ENCODE measurements at places on chromosomes 6 and 20. TPM values are rescaled to one million over a fixed set of nuclear protein-coding genes. Genes with fewer than 3 reads are reported as not detected.

GRCh38 chr20:3094848-3095629, 10.5 kb upstream of the AVP start:
- DNase-seq, result no peak

DNA sequence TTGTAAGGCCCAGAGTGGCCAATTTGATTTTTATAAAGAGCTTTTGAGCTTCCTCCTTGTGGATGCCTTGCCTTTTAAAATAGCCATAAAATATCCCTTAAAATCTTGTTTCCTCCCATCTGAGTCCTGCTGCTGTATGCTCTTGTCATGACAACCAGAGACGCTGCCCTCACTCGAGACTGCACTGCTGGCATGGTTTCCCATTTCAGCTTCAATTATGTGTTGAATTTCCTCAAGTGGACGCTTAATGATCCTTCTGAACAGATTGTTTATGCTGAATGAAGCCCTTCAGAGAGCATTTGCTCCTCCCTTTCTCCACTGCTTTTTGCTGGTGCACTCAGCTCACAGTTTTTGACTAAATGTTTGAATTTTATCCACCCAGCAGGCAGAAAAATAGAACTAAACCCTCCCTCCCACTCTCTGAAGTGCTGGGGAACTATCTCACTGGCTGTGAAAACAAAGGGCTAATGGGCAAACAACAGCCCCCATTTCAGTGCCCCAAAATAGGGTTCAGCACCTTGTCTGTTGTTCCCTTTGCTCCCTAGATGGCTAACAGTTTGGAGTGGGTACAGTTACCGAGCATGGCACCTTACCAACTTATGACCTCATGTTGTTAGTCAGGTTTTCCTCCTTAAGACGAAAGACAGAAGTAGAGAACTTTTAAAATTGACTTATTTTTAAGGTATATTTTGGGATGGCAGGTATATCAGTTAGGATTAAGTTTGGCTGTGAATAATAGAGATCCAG, 45.5 kb upstream of the RNF8 start:
- peak; percentile 67 for DNase-seq

Gene NKAIN2
- not detected for total RNA-seq

GRCh38 chr6:36852481-36853147, 13.4 kb upstream of the CPNE5 start:
- DNase-seq, result peak; percentile 94

DNA sequence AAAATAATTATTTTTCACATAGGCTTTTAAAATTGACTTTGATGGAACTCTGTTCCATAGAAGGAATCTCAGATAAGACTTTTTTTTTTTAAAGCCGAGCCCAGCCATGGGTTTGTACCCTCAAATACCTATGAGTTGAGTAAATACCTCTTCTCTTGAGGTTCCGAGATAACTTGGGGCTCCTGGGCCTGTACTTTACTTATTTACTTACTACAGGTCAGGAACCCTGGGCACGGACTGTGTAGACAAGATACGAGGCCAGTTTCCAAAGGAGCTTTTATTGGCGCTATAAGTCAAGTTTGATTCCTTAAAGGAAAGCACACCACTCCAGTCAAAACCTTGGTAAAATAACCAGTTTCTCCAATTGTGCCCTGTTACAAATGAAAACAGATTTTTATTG, 7.5 kb downstream of the AFG1L start:
- no peak for DNase-seq

Gene PRDM13
- not detected for total RNA-seq

- DNase-seq, result no peak
Measured at GRCh38 chr6:44487586-44487985, 100.1 kb downstream of the CDC5L start.

Gene KIFC1
- 130 TPM for total RNA-seq

- DNase-seq, result no peak
Measured at GRCh38 chr20:64025826-64026412, 10.1 kb upstream of the C20orf204 start.

- DNase-seq, result peak; percentile 98
Measured at GRCh38 chr6:14354919-14355572, 237.5 kb downstream of the CD83 start.

DNA sequence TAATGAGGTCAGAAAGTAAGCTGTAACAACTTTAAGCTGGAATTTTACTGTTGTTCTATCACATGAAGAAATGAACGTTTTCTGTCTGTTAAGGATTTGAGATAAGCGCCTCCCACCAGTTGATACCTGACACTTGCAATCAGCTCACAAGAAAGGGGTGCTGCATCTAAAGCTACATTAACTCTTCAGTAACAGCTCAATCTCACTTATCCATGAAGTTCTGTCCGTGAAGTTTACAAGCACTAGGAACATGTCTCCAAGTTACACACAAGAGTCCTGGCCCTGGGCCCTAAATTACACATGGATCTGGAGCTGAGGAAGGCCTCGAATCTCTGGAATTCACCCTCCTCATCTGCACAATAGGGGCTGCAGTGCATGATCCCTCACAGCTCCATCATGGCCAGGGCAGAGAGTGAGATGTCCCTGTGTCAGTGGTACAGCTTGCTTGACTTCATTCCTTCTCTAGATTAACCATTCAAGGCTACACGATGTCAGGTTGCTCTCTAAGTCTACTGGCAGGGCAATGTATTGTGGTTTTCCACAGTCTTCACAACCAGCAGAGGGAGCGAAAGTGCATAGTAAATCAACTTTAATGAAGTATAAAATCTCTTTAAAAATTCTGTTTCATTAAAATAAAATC, 182.4 kb upstream of the MCHR2 start:
- DNase-seq, result peak; percentile 86

DNA sequence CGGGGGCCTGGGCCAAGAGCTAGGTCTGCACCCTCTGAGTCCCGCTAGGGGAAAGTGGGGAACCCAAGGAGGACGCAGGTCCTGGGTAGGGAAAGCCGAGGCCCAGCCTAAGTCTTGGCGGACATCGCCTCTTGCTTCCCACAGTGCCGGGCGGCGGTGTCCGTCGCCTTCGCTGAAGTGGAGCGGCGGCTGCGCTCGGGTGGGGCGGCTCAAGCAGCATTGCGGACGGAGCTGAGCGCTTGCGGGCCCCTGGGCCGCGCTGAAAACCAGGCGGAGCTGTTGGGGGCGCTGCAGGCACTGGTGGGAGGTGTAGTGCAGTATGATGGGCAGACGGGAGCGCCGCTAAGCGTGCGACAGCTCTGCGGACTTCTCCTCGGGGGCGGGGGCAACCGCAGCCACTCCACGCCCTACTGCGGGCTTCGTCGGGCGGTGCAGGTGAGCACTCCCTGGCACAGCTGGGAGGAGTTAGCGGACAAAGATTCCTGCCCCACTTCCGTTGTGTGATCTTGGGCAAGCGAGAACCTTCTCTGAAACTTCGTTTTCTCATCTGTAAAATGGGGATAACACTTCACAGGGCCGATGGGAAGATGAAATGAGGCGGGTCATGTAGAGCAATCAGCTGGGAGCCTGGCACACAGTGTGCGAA, 4.2 kb downstream of the PRSS16 start:
- peak; percentile 86 for DNase-seq

DNA sequence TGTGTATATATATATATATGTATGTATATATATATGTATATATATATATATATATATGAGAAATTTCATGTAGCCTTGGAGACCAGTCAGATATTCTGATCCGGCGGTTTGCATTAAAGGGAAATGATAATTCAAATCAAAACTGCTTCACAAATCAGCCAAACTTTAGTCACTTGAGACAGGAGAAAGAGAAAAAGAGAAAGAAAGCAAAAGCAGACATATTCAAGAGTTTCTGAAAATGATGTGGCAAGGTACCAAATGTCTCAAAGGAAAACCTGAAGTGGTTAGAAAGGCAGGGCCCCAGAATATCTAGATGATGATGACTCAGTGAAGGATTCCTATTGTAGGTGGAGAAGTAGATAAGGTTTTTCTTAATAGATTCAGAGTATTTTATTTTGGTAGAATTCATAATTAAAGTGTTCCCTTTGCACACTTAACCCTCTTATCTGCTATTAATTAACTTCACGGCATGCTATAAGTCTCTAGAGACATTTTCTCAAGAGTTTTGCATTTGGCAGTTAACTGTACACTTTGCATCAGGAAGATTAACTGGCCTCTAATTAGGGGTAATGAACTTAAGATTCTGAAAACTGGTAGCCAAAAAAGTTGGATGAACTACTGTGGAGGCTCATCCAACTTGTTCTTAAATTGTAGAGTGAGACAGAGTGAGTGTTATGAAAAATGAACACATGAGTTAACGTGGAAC, 50.1 kb upstream of the ASF1A start:
- DNase-seq, result peak; percentile 19

- peak; percentile 94 for DNase-seq
Measured at GRCh38 chr6:161228921-161229591, 44.8 kb downstream of the AGPAT4 start.

Gene RSPO4
- total RNA-seq, result not detected

Gene IL17F
- total RNA-seq, result not detected

GRCh38 chr20:51540580-51540979, 1.9 kb downstream of the NFATC2 start:
- no peak for DNase-seq

GRCh38 chr6:34465531-34466241, at the start of gene PACSIN1:
TSS of gene PACSIN1 (plus strand) at chr6:34466076. CDS start at chr6:34526306, 60,230 bp downstream.
- no peak for DNase-seq

Gene RNF182
- total RNA-seq, result 26.5 TPM

- DNase-seq, result no peak
Measured at GRCh38 chr6:40389254-40389653, 197.9 kb downstream of the LRFN2 start.

GRCh38 chr6:23316131-23316530, 746.8 kb downstream of the HDGFL1 start:
- no peak for DNase-seq

DNA sequence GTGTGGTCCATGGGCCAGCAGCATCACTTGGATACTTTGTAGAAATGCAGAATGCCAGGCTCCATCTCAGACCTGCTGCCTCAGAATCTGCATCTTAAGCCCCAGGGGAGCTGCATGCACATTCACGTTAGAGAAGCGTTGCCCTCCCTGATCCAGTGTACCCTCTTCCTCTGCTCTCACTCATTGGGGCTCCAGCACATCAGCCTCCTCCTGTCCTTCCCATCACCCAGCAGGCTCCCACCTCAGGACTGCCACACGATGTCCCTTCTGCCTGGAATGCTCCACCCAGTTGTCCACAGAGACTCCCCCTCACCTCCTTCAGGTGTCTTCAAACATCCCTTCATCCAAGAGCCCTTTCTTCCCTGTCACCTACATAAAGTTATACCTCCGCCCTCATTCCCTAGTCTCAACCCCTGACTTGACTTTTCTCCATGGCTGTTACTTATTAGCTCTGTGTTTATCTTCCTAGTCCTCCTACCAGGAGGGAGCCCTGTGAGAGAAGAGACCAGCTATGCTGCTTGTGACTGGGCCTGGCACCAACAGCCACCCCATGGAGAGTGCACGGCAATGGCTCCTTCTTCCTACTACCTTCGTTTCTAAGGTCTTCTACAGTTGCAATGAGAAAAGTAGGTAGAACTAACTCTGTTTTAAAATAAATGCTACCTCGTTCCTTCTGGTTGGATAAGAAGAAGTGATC, 3.3 kb upstream of the ACSS1 start:
- DNase-seq, result no peak
